ENCODE measurements at places on chromosomes 5 and 9.

GRCh38 chr5:181212080-181212479 is 7.1 kb upstream of the TRIM7 start:
- DNase-seq, result no peak

- DNase-seq, result no peak
Observed at GRCh38 chr9:111034898-111035539, 3.3 kb downstream of the LPAR1 start.

DNA sequence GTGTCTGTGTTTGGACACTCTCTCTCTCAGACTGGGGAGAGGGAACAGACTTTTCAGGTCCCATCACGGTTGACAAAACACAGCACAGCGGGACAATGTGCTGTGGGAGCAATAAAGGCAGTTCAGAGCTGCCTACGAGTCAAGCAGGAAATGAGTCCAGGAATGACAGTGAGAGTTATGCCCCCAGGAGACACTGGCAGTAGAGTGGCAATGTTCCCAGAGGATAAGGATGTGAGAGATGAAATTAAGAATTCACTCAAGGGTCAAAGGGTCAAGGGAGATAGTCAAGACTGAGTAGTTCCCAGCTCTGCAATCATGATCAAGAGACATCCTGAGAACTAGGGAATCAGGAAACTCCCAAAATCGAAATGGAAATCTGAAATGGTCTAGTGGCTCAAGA is 156.1 kb downstream of the LURAP1L start:
- no peak for DNase-seq

GRCh38 chr9:113488490-113488889 is 25.0 kb downstream of the RGS3 start:
- no peak for DNase-seq

DNA sequence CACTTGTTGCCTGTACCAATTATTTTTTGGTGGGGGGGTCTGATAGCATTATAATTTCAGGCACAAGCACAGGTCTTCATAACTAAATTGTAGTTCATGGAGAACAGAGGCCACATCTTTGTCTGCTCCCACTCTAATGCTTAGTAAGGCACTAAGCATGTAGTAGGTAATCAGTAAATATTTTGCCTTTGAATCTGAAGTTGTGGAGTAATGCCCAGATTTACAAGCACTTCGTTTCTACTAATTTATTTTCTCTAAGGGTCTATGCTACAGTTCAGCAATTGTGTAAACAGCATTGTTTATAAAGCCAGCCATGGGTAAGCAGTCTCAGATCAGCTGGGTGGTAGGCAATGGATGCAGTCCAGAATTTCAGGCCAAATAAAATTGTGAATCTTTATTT is 78.6 kb downstream of the GRIA1 start:
- no peak for DNase-seq

- DNase-seq, result no peak
Observed at GRCh38 chr5:14396066-14396465, 185.5 kb upstream of the OTULINL start.

GRCh38 chr9:89714321-89714720 is 109.5 kb downstream of the GADD45G start:
- no peak for DNase-seq

DNA sequence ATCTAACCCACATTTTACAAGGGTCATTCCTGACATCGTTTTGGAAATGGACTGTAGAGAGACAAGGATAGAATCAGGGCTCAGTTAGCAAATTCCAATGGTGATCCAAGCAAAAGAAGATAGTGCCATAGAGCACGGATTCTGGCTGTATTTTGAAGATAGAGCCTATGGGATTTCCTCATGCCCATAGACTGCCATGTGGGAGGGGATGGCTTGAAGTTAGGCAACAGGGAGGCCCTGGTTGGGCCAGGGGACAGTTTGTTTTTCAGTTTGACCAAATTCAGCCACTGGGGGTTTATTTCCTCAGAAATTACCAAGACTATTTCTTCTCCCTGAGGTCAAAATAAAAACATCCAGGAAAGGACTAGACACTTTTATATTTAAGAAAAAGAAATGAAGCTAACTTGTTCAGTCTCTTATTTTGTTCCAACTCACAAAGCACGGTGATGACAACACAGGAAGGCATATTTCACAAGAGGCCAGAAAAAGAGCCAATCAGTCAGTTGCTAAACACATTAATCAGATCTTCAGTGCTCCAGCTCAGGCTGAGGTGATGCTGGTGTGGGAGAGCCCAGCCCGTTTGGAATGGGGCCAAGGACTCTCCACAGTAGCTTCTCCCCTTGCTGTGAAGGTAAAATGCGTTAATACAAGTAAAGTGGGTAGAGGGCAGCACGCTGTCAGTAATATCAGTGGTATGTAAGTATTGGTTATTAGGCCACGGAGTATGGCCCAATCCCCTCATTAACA is 4.4 kb upstream of the DCTN4 start:
- DNase-seq, result no peak

DNA sequence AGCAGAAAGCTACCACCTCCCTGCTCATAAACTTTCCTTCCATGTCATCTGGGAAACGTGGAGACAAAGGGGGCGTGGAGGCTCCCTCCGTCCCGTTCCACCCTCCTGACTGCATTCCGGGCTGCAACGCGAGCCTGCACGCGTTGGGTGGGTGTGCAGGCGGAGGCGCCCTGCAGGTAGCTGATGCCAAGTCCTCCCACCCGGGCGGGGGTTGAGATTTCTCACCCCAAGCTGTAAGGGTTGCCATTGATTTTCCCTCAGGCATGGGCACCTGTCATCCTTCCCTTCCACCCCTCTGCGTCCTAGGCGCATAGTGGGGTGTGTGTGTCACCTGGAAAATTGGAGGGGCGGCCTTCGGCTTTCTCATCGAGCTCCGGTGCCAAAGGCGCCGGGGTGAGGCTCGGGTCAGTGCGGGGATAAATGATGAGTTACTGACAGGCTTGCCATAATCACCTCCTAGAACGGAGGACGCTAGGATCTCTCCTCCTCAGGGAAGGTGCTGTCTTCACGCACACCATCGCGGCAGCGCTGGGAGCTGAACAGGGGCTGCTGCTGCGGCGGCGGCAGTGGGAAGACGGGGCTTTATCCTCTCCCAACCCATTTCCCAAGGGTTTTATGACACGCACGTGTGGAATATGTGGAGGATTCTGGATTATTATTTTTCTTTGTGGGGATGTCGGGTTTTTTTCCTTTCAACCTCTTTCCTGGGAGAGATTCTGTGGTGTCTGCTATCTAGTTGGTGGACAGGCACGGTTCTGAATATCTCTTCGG is 973 bp downstream of the PLPPR1 start:
- DNase-seq, result no peak

DNA sequence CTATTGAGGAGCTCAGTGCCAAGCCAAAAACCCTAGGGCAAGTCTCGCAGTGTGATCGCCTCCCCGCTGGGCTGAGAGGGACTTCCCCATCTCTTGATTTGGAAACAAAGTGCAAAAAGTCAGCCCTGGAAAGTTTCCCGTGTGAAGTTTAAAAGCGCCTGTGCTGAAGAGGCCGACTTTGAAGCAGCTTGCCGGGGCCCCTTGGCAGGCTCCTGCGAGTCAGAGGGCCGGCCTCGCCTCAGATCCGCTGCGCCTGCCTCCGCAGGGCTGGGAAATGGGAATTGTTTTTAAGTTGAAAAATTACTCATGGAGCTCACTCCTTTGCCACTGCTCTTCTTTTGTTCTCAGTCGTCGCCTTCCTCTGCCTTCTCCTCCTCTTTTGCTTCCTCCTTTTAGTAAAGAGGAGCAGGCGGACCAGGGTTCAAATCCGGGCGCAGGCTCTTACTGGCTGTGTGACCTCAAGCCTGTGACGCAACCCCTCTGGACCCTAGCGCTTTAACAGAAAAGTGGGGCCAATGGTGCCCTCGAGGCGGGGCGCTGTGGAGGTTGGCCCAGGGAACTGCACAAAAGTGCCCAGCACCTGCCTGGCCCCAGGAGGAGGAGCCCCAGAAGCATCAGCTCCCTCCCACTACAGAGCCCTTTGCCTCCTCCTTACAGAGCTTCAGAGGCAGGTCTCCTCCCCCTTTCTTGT is 14.7 kb upstream of the LHX2 start:
- DNase-seq, result no peak

DNA sequence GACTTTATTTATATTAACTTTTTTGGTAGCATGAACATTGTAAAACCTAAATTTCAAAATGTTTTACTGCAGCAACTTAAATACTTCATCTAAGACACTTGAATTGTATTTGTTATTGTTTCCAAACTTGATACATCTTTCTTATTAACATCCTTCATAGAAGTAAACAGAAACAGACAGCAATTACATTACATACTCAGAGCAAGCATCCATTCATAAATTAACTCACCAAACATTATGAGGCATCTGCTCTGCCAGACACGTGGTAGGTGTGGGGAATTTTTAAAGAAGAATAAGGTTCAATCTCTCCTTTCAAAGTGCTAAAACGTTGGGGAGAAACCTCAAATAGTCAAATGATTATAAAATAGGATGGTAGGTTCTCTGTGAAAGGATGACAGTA is 130.8 kb downstream of the MUSK start:
- no peak for DNase-seq

DNA sequence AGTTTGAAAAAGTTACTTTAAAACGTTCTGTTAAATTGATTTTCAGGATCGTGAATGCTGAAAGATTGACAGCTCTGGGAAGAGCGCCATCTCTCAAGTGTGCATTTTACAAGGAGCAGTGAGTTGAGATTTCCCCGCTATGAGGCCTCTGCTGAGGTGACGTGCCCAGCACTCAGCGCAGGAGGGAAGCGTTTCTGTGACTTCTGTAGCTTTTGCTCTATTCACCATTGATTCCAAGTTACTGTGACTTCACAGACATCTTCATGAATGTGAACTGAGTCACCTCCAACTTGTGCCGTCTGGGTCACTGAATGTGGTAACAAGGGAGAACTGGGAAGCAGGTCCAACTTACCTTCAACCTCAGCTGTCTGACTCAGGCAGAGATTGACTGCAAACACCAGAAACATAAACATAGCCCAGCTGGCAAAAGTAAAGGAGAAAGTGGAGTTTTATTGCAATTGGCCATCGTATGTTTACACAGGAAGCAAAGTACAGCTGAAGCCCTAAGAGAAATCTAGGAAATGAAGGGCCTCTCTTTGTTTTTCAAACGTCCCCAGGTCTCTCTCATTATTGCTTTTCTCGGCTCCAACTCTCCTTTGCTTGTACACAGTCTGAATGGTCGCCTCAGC is 428.8 kb upstream of the CLINT1 start:
- DNase-seq, result peak; percentile 68

DNA sequence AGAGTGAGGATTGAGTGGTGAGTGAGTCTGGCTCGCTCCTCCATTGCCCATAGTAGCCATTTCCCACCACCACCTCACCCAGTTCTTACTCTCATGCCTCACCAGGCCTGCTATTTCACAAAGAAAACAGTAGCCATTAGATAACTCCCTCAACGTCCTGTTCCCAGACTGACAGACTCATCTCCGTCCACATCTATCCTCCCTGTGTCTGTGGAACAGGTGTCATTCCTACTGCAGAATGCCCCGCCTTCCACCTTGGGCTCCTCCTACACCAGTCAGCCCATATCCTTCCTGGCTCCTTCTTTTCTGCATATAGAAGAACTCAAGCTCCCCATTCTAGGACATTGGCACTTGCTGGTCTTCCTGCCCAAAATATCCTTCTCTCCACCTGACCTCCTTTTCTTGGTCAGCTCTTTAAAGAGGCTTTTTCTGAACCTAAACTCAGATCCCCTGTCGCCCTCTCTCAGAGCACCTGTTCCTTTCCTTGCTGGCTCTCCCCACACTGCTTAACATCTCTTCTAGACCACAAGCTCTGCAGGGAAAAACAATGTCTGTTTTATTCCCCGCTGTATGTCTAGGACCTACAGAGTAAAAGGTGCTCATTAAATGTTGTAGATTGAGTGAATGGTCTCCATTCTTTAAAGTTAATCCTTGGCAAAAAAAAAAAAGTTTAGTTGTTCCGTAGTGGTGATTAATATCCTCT is 3.2 kb downstream of the TNFAIP8 start:
- no peak for DNase-seq

DNA sequence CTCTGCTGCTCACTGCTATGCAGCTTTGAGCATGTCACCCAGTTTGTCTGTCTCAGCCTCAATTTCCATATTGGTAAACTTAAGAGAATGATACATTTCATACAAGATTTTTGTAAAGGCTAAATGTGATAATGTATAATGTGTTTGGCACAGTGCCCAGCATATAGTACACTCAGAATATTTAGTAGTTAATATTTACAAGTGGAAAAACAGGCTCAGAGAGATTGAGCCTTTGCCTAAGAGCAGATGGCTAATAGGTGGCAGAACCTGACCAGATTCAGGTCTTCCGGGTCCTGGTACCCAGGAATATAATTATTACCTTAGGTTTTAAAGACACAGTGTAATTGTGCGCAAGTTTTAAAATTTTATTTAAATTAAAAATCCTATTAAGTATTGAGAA is 46.8 kb upstream of the KIAA1958 start:
- DNase-seq, result no peak

- no peak for DNase-seq
Observed at GRCh38 chr9:123419091-123419490, 63.1 kb downstream of the CRB2 start.

- DNase-seq, result no peak
Observed at GRCh38 chr5:67878933-67879332, 336.6 kb upstream of the PIK3R1 start.

GRCh38 chr9:8492024-8492423 is 692.4 kb upstream of the DMAC1 start:
- DNase-seq, result no peak

GRCh38 chr5:6372251-6373080 is 5.9 kb downstream of the MED10 start:
- DNase-seq, result no peak

Measured in right forelimb (tissue), 1 donor.